ENCODE measurements at places on chromosomes 5 and 9.

DNA sequence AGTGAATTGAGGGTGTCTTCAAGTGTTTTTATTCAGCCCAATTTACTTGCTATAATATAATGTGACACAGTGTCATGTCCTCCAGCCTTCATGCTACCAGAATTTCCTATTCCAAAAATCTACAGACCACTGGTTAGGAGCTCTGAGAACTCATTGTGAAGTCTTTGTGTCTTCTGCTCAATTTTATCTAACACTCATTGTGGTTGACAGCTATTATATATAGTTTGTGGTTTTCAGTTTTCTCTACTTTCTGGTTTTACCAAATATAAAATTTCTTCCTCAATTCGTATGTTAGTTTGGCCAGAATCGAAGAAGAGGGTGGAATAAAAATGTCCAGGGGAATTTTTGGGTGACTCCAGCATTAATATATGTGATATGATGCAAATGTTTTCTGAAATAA is 509.3 kb upstream of the NUDT12 start:
- no peak for DNase-seq

- DNase-seq, result no peak
These were observed 363.7 kb downstream of the CSNK1G3 start for GRCh38 chr5:123875561-123876275.

DNA sequence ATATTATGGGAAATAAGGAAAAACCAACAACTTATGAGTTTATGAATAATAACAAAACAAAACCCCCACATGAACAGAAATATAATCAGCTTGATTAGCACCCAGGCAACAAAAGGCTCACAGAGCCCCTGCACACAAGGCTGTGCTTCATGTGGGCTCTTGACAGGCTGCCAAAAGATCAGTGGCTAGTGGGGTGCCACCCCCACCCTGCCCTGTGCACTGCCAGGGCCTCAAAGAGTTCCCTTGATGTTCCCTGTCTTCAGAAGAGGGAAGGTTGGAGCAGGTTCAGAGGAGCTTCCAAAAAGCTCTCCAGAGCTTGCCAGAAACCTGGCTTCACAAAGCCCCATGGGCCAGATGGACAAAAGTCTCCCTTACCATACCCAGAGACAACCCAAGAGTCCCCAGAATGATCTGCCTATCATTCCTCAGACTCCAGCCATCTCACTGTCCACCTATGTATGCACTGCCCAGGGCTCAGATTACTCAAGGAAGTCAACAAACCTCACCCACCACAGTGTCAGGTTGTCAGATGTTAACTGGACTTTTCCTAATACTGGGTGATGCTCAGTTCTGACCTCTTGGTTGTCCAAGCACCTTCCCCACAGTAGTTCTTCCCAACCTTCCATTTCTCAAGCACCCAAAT is 87.5 kb downstream of the SIL1 start:
- DNase-seq, result no peak

- DNase-seq, result no peak
These were observed 28.7 kb downstream of the FBXW2 start for GRCh38 chr9:120764476-120764875.

DNA sequence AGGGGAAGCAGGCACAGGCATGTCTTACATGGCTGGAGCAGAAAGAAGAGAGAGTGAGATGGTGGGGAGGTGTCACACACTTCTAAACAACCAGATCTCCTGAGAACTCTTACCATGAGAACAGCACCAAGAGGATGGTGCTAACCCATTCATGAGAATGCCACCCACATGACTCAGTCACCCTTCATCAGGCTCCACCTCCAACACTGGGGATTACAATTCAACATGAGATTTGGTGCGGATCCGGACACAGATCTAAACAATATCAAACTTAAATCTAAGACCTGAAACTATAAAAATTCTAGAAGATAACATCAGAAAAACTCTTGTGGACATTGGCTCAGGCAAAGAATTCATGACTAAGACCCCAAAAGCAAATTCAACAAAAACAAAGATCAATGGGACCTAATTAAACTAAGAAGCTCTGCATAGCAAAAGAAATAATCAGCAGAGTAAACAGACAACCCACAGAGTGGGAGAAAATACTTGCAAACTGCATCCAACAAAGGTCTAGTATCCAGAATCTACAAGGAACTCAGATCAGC is 65.4 kb downstream of the SPATA31C2 start:
- DNase-seq, result no peak

DNA sequence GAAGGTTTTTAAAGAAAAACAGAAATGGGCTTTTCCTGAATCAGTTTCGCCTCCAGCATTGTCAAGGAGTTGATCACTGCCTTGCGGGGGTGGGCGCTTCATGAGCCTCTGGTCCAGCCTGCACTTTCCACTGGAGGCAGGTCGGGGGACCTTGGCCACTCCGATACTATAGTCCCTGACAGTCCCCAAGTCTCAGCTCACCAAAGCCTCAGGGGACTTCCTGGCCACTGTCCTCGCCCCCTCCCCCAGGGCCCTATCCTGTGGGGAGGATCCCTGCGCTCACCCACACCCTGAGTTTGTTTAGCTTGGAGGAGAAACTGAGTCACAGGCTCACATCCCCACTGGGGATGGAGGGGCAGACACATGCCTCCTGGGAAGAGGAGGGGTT is 1.4 kb downstream of the SLC6A19 start:
- DNase-seq, result no peak

- no peak for DNase-seq
These were observed 102.7 kb upstream of the VCAN start for GRCh38 chr5:83368835-83369234.

DNA sequence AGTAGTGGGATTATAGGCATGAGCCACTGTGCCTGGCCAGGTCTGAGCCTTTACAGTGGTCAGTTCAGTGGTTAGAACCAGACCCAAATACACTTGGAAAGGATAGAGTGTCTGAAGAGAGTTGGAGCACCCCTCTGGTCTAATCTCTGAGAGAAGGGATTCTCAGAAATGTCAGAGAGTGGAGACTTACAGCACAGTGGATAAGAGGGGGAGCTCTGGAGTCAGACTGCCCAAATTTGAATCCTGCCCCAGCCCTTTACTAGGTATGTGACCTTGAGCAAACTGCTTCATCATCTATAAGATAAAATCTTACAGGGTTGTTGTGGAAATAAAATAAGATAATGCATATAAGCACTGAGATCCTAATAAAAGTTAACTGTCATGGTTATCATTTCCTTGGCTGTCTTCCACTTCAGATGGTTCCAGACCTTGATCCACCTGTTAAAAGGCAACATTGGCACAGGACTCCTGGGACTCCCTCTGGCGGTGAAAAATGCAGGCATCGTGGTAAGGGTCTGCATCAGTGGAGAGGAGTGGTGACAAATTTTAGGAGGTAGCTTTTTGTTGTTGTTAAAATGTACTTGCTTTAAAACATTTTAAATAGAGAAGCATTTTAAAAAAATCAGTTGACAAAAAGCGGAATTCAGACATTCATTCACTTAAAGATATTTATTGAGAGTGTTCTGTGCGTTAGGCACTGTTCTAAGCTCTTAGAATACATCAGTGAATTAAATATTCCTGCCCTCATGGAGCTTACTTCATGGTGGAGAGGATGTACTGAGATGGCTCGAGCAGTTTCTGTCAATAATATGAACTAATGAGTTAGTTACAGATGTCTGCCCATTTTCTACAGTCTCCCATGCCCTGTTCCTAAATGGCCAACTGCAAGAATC is 16.0 kb downstream of the SLC36A1 start:
- DNase-seq, result no peak

DNA sequence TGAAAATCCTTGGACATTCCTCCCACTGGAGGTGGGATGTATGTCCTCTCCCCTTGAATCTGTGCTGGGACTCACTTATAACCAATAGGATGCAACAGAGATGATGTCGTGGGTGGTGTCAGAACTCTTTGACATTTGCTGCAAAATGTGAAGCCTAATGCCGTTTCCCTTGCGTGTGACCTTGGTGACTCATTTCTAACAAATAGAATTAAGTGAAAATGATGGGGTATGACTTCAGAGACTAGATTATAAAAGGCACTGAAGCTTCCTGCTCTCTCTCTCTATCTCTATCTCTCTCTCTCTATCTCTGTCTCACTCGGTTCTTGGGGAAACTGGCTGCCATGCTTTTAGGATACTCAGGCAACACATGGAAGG is 126.1 kb upstream of the STC2 start:
- DNase-seq, result no peak

DNA sequence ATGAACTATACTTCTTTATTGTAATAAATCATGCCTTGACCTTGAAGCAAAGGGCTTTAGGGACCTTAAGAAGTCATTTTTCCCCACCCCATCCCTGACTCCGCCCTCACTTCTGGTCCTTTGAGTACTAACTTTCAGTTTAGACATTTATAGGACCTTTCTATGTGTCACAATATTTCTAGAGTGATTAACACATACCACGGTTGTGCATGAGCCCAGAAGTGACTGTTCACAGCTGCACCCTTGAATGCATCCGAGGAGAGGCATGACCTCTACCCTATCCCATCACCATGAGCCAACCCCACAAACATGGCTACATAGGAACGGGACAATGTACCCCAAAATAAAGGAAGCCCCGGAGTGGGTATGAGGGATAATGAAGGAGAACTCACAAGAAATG is 160.3 kb downstream of the HSD17B3 start:
- DNase-seq, result no peak

DNA sequence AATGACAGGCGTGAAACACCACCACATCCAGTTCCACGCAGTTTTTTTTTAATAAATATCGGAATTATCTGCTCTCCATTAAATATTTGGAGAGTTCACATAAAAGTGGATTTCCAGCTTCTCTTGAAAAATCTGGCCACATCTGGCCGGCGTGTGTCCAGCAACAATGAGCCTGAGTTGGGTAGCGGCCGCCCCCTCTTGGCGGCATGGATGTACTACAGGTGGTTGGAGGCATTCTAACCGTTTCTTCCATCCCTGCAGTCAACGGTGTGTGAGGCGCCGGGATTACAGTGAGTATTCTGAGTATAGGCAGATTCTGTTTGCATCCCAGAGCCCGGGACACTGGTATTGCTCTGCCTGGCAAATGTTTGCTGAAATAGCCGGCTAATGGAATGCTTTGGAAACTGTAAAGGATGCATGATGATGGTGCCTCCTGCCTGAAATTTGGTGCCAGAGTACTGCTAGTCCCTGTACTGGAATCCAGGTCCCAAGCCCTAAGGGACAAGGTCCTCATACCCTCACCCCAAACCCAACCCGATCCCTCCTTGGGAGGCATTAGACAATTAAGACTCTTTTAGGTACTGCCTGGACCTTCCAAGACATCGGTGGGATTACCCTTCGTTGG is 13.6 kb upstream of the GM2A start:
- DNase-seq, result peak; percentile 36

GRCh38 chr5:42569953-42570548 is 146.8 kb downstream of the GHR start:
- no peak for DNase-seq

DNA sequence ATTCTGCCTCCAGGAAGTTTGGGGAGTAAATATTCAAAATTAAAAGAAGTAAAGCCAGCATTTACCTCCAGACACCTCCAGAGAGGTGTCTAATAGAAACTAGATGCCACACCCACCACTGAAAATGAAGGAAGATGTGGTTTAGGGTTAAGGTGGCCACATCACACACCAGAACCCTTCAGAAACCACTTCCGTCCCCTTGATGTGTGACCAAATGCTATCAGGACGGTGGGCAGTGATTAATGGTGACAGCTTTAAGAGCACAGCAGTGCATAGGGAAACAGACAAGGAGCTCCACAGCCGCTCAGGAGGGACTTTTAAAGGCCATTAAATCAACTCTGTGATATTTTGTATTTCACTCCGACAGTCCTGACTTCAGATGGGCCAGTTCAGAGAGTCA is 295.2 kb downstream of the BRINP1 start:
- no peak for DNase-seq

DNA sequence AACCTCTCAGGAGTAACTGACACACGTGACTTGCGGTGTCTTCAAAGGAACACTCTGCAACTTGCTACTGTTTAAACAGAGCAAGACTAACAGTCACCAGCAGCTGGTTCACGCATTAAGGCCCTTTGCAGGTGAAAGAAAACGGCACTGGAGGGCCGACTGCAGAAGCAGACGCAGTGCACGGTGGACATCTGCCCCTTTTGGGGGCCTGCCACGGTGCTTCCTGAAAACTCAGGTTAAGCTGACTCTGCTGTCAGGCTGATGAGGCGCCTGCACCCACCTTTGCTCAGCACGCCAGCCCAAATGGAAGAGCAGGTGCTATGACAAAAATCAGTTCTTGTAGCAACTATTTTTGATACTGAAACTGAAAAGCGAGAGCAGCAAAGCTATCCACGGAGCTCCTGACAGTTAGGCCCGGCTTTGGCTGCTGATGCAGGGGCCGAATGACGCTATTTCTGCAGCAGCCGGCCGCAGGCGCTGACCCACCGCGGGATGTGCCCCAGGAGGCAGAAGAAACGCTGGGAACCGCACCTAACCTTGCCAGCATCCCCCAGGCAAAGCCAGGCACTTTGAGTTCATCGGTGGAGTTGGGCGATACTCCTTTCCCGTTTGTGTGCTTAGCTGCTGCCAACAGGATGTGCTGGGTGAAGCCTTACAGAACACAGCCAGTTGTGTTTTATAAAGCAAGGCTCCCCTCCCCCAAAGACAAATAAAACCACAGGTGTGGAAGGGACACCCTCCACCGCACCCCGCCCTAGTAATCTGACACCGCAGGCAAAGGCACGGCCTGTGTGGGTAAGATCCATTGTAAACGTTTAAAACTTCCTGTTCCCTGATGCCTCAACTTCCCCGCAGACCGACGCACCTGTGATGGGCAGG is 21.1 kb upstream of the TERT start:
- peak; percentile 7 for DNase-seq

- DNase-seq, result no peak
These were observed 8.0 kb downstream of the KLF9 start for GRCh38 chr9:70406434-70406862.

- no peak for DNase-seq
These were observed 11.7 kb upstream of the EXOSC2 start for GRCh38 chr9:130681769-130682420.

DNA sequence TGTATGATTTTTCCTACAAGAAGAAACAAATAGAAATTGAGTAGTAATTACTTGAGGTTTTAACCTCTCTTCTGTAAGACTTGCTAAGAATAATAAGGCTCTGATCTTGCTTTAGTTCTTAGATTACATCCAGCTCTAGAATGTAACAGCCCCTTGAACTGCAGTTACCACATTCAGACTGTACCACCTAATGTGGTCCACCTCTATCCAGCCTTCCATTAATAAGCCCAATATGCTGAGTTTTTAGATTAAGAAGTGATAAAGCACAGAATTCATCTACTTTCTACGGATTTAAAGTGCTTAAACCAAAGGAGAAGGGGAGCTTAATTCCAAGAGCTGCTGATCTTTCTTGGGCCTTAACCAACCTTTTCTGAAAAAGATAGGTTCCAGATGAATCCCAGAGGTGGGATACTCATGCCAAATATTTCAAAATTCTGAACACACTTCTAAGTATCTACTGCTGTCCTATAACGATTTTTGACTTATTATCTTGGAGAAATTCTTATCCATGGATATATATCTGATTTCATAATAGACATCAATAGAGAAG is 131.5 kb downstream of the ZNF608 start:
- no peak for DNase-seq

DNA sequence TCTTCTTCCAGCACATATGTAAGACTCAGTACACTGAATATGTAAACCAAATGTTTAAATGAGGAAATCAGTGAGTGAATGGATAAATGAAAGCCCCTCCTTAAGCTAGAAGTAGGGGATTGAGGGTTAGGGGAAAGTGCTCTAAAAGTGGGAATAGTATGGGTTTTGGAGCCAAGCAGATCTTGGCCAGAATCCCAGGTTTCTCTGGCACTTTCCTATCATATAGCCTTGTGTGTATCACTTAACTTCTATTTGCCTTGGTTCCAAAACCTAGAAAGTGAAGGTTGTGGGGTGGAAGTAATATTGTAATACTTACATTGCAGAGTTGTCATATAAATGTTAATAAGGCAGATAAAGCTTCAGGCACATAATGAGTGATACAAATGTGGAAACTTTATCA is 45.0 kb upstream of the SV2C start:
- DNase-seq, result no peak
